ENCODE measurements at places on chromosomes 5 and 9. TPM values are rescaled to one million over a fixed set of nuclear protein-coding genes. Genes with fewer than 3 reads are reported as not detected.

- DNase-seq, result no peak
- no peaks in the 10 kb centered on the region for H3K4me1 ChIP-seq
- H3K27ac ChIP-seq, result no peak overlapping the region
- no peaks in the 10 kb centered on the region for H3K27me3 ChIP-seq
- H3K4me3 ChIP-seq, result no peak overlapping the region
- H3K36me3 ChIP-seq, result no peaks in the 10 kb centered on the region
These were observed 17.7 kb downstream of the MARVELD2 start for GRCh38 chr5:69432412-69433206.

DNA sequence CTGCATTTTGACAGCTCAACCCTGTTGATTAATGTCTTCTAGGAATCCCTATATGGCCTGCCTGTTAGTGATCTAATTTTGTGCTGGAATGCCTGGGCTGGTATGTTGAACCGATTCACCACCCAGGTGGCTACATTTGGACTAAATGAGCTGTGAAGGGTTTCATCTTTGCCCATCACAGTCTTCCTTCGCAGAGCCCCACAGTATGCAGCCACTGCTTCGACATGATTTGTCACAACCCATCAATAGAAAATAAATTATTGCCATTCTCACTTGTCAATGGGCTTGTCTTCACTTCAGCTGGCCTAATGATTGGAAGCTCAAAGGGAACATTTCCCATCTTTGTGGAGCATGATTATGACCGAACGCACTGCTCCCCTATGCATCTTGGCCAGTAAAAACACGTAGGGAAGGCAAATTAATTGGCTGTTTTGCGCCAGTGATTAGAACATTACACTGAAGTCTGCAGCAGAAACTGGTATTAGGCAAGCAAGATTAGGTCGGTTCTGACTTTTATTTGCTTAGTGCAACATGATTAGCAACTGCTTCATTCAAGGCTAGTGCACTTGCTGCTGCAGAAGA lies 408.5 kb downstream of the KIAA0825 start:
- H3K27ac ChIP-seq, result no peak overlapping the region
- no peaks in the 10 kb centered on the region for H3K27me3 ChIP-seq
- H3K4me1 ChIP-seq, result no peaks in the 10 kb centered on the region
- no peak overlapping the region for H3K4me3 ChIP-seq
- no peaks in the 10 kb centered on the region for H3K36me3 ChIP-seq

DNA sequence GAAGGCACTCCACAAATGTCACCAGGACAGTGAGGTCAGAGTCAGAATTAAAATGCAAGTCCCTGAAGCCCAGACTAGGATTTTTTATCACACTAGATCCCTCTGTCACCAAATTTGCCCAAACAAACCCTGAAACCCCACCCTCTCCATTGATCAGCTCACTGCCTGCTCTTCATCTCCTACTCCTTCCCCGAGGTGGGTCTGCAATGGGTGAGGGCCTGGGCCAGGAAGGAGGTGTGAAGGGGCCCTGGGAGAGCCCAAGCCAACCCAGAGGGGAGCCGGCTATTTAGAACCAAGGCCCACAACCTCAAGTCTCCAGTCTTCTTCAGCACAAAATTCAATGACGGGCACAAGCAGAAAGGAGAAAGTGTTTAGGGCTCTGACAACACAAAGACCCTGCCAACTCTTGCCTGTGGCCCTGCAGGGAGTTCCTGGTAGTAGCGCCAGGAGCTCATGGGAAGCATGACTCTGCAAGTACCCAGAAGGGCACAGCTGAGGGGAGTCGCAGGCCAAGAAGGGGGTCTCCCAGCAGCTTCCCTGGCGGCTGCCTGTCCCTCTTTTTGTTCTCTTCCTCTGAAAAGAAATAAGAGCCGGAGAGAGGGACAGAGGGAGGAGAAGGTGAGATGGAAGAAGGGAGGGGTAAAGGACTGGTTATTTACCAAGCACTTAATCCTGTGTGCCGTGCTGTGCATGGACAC lies 5.5 kb downstream of the FOXI1 start:
- no peak for DNase-seq
- H3K36me3 ChIP-seq, result no peaks in the 10 kb centered on the region
- no peak overlapping the region for H3K4me3 ChIP-seq
- H3K27ac ChIP-seq, result no peak overlapping the region

DNA sequence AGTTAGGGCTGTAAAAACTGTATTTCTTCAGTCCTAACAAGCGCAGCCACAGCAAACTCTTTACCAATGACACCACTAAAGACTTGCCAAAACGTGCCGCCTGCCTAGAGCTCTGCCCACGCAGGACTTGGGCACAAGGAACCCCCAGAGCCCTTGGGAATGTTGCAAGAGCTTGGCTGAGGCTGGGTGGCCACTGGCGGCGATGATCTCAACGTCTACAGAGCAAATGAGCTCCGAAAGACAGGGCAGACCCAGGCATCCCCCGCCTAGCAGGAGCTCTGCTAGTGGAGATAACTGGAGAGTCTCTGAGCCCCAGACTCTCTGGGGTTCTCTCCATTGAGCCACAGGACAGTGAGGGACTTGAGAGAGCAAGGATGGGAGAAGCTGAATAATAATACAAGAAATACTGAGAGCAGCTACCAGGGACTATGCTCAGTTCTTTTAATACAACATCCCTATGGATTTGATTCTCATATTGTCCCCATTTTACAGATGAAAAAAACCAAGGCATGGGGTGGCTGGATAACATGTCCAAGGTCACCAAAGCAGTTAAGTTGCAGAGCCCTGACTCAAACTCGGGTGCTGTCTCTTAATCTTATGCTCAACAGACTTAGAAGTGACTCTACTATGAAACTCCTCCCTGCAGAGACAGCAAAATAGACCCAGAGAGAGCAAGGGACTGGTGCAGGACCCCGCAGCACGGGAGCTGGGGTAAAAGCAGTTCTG lies 32.5 kb downstream of the SHB start:
- H3K27ac ChIP-seq, result no peak overlapping the region
- H3K4me1 ChIP-seq, result peaks cover 57% of the 10 kb centered on the region
- no peaks in the 10 kb centered on the region for H3K36me3 ChIP-seq
- H3K27me3 ChIP-seq, result no peaks in the 10 kb centered on the region

DNA sequence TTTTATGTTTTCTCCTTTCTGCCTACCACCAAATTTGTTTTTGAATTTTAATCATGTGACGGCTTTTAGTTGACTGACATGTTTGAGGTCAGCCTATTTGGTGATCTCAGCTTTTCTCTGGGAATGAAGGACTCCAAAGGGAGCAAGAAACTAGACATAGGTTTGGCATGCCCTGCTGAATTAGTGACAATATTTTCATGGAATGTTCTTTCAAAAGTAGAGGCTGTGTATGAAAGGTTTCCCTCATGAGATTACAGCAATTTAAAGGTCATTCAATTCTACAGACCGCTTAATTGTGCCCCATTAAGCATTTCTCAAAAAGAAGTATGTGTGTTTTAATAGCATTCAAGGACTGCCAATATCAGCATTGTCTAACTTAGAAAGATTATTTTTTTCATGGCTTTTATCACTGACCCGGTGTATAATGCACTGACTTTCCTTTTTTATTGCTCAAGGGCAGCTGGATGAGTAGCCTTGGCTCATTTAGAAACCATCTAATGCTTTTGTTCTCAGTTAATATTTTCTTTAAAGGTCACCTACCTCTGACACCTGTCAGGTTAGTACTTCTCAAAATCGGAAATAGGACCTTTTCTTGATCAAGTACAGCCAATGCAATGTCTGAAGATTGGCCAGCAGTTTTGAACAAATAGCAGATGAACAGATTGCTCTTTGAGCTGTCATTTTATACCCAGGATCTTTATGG lies 8.1 kb upstream of the MLLT3 start:
- H3K27me3 ChIP-seq, result no peaks in the 10 kb centered on the region
- H3K27ac ChIP-seq, result no peak overlapping the region
- H3K36me3 ChIP-seq, result no peaks in the 10 kb centered on the region
- no peaks in the 10 kb centered on the region for H3K4me1 ChIP-seq

Gene INSL6
- total RNA-seq, result not detected

Gene KCNN2
- 0.07 TPM for total RNA-seq

Gene FOXI1
- not detected for total RNA-seq

Gene F2RL1
- 0.27 TPM for total RNA-seq

Gene PCDHA12
- total RNA-seq, result not detected
